ENCODE measurements at places on chromosomes 5 and 9. TPM values are rescaled to one million over a fixed set of nuclear protein-coding genes. Genes with fewer than 3 reads are reported as not detected.

Gene GARIN3
- total RNA-seq = not detected

Gene IFNE
- total RNA-seq = not detected

Gene ZBED3
- 16.9 TPM for total RNA-seq

Gene UBTD2
- 22.3 TPM for total RNA-seq

Gene CYLC2
- not detected for total RNA-seq

Gene ENTR1
- total RNA-seq = 75.4 TPM

Gene STOML2
- 210 TPM for total RNA-seq

Gene TMOD1
- 28.4 TPM for total RNA-seq

Gene SLC6A3
- total RNA-seq = not detected

Gene NXNL2
- not detected for total RNA-seq

Gene KCNN2
- total RNA-seq = 0.80 TPM

Gene SLC1A3
- total RNA-seq = 3.4 TPM

Gene BHMT2
- not detected for total RNA-seq

Gene ANXA2R
- total RNA-seq = 5.2 TPM

Gene NUDT2
- 23.8 TPM for total RNA-seq

- no peak for DNase-seq
These were observed 487.5 kb upstream of the SGCD start for GRCh38 chr5:155839251-155840037.

DNA sequence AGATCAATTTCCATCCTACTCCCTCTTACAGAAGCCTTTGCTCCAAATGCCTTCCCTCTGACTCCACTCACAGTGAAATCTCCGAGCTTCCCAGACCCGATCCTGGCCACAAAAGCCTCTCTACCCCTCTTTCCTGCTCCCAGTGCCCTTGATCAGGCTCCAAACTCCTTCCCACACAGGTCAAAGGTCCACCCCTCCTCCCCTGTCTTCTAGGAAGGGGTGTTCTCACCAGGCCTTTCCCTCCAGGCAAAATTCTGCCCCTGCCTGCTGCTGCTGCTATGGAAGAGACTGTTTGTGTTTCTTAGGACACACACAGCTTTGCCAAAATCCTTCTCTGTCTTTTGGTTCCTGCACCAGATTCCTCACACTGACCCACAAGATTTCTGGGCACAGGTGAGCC lies 85.8 kb upstream of the ALDH1A1 start:
- no peak for DNase-seq

DNA sequence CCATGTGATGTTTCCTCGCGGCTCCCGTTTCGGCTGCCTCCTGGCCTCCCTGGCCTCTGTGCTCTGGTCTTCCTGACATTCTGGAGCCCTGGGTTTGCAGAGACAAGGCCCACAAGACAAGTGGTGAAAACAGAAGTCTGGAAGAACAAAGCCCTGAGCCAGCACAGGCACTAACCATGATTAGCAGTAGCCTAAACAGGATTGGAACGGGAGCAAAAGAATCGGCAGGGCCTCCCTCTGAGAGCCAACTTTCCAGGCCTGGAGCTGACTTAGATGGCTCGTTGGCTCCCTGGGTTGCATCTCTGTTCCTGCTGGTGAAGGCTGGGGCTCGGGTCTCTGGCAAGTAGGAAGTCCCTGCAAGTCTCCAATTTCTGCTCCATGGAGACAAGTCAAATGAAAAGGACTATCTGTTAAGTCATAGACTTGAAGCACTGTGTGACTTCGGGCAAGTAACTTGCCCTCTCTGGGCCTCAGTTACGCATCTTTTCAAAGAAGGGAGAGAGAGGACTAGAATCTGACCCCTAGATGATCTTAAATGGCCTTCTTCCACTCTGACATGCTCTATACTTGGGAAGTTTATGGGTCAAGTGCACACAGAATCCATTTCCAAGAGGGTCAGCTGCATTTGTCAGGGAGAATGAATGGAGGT lies 3.3 kb downstream of the COL27A1 start:
- DNase-seq = no peak

DNA sequence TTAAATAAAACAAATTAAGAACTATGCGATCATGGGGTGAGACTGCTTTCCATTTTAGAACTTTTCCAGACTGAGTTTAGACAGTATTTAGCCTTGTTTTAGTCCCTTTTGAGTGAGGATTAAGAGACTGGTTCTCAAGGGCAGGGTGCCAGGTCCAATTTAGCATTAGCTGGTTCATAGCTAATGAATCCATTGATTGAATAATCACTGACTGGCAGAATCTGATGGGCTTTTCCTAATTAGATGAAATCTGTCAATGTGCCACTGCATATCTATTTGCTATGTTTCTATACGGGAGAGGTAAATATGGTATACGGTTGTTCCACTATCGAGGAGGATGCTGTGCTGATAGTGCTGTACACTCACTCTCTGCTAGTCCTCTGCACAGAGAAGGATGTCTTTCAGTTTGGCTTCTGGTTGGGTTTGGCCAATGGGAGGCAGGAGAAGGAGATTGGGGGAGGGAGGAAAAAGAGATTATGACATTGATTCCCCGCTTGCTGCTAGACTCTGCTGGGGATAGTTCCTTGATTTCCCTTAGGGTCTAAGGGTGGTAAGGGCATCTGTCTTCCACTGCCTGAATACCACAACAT lies 496.6 kb downstream of the CTNND2 start:
- DNase-seq = no peak

GRCh38 chr5:171585981-171586380 lies 166.5 kb downstream of the FGF18 start:
- DNase-seq = no peak

- DNase-seq = no peak
These were observed 31.1 kb upstream of the ANGPTL2 start for GRCh38 chr9:127153501-127153900.

- no peak for DNase-seq
These were observed 49.3 kb downstream of the CCL28 start for GRCh38 chr5:43362725-43363435.

DNA sequence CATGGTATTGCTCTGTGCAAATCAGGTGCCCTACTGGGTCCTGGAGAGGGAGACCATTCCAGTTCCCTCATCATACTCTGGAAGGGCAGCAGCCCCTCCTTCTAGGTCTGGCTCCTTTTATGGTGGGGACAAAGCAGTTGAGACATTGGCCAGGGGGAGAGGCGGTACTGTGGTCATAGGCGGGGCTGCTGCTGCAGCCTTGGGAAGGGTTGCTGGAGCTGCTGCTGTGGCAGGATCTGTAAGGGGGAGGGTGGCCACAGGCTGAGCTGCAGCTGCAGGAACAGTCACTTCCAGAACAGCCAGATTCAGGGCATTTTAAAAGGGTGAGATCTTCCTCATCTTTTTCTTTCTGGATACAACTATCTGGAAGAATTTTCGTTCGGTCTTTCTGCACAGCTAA lies 233.0 kb upstream of the SGCD start:
- DNase-seq = no peak

DNA sequence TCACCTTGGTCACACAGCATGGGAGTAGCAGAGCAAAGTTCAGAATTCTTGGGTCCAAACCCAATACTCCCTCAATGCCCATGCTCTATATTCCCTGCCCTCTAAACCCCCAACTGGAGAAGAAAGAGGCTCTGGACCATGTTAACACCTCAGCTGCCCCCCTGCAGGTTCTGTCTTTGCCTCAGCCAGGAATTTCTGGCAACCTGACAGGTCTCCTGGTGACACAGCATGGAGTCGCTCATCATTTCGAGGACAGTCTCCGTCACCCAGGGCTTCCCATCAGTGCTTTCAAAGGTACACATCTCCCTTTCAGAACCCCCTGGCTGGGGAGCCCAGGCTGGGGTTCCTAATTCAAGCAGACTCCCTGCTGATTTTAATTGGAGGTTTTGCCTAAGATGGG lies 189.5 kb downstream of the BRINP1 start:
- no peak for DNase-seq

DNA sequence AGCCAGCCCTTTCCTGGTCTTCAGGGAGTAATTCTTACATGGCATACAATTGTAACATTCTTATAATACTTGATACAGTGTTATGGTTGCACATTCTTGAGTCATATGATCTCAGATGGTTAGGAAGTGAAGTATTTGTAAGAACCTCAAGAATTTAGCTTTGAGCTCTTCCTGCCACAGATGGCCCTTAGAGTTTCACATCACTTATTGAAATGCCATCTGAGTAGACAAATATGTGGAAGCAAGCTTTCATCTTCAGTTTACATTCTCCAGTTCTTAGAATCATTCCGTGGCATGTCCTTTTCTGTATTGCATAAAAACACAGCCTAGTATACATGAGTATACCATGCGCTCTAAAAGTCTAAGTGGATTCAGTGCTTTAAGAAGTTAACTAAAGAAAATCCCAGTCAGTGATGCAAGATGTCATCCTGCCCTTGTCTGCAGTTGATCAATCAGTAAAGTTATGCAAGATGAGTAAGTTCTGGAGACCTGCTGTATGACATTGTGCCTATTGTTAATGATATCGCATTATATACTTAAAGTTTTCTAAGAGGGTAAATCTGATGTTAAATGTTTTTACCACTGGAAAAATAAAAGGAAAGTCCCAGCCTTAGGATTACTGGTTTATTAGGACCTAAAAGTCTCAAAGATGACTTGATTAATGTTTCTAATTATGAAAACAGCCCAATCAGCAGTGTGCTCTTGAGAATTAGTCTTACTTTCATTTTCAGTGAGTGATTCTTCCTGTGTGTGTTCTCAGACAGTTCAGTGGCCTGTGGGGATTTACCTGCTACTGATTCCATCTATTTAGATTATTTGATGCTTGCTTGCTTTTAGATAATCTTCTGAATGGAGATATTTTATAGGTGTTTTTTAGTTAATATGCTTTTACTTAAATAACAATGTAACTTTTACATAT lies 29.4 kb downstream of the RHOBTB3 start:
- peak; percentile 64 for DNase-seq

GRCh38 chr9:4050916-4051315 lies 249.0 kb downstream of the GLIS3 start:
- DNase-seq = no peak

GRCh38 chr9:110691002-110691549 lies 22.5 kb downstream of the MUSK start:
- DNase-seq = no peak

GRCh38 chr5:68141494-68141893 lies 74.1 kb upstream of the PIK3R1 start:
- DNase-seq = peak; percentile 55

DNA sequence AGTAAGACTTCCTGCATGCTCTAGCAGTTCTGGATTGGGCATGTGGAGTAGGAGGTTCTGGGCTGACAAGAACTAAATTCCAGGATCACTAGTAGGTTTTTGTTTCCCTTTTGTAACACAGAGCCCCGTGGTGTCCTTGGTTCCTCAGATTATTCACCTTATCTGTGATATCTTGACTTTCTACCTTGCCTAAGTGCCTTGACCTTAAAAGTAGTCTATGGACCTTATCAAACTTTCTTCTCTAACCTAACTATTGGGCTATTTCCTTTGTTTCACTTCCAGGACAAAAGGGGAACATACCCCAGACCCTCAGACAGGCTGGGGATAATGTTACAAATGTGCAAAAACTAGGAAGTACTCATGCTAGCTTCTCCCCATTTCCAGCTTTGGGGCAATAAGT lies 595.3 kb downstream of the PSAT1 start:
- DNase-seq = no peak

- DNase-seq = no peak
These were observed 102.5 kb upstream of the PANK3 start for GRCh38 chr5:168681556-168682183.

GRCh38 chr5:65815161-65815560 lies 93.2 kb downstream of the NLN start:
- DNase-seq = no peak
